ENCODE measurements at places on chromosomes 7 and 10.

GRCh38 chr10:17779784-17780183 lies 27.8 kb downstream of the TMEM236 start:
- no peak for DNase-seq

DNA sequence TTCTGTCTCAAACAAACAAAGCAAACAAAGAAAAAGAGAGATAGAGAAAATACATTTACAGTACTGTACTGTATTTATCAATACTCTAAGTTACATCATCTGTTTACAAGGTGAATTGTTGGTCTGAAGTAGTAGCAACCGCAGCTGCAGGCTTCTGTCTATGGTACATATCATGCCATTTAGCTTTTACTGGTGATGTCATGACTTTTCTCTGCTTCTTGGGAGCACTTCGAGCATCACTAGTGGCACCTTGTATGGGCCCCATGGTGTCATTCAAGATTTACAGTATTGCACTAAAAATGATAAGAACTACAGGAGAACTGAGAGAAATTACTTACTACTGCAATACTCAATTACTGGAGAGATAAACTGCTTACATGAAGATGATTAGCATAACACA lies 826.9 kb downstream of the CNTNAP2 start:
- no peak for DNase-seq

DNA sequence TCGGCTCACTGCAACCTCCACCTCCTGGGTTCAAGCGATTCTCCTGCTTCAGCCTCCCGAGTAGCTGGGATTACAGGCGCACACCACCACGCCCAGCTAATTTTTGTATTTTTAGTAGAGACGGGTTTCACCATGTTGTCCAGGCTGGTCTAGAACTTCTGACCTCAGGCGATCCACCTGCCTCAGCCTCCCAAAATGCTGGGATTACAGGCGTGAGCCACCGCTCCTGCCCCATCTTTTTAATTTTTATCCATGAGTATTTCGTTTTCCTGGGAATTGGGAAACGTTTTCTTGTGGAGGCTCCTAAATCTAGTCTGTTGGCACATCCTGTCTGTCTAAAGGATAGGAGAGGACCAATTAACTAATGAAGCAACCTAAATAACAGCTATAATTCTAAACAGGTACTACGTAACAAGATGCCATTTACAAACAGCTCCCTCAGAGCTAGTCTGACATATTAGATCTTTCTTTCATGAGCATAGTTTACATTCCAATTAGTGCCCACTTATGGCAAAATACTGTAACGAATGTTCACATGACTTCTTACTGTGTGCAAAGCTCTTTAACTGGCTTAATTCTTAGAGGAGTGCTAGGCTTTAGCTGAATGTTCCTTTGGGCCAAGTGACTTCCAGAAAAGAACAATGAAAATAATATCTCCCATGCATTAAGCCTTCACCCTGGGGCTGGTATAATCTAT lies 151.0 kb upstream of the YAE1 start:
- DNase-seq: no peak

- no peak for DNase-seq
Measured at GRCh38 chr7:152313217-152313616, 122.6 kb downstream of the KMT2C start.

- DNase-seq: no peak
Measured at GRCh38 chr10:46560952-46561351, 4.5 kb upstream of the GPRIN2 start.
